ENCODE measurements at places on chromosomes 16 and 17.

GRCh38 chr17:78872486-78872885, 30.5 kb downstream of the CEP295NL start:
- peaks cover 52% of the 10 kb centered on the region for H3K4me1 ChIP-seq
- no peak for DNase-seq
- H3K4me3 ChIP-seq, result no peak overlapping the region
- peak overlapping the region; percentile 30 for H3K27ac ChIP-seq

DNA sequence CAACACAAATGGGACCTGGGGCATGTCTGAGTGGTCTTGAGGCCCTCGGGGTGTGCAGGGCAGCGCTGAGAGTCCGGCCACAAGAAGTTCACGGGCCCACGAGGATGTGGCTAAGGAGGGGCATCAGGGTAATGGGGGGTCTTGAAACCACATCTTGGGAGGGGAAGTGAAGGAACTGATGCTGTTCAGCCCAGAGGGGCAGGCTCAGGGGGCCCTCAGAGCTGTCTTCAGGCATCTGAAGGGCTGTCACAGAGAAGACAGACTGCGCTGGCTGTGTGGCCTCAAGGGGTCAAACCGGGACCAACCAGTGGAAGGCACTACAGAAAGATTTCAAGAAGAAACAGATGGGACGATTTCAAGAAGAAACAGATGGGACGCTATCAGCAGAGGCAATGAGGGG, 45.1 kb downstream of the ZNF423 start:
- H3K27ac ChIP-seq, result no peak overlapping the region
- no peaks in the 10 kb centered on the region for H3K4me1 ChIP-seq
- no peak for DNase-seq
- no peaks in the 10 kb centered on the region for H3K36me3 ChIP-seq
- H3K4me3 ChIP-seq, result no peak overlapping the region

DNA sequence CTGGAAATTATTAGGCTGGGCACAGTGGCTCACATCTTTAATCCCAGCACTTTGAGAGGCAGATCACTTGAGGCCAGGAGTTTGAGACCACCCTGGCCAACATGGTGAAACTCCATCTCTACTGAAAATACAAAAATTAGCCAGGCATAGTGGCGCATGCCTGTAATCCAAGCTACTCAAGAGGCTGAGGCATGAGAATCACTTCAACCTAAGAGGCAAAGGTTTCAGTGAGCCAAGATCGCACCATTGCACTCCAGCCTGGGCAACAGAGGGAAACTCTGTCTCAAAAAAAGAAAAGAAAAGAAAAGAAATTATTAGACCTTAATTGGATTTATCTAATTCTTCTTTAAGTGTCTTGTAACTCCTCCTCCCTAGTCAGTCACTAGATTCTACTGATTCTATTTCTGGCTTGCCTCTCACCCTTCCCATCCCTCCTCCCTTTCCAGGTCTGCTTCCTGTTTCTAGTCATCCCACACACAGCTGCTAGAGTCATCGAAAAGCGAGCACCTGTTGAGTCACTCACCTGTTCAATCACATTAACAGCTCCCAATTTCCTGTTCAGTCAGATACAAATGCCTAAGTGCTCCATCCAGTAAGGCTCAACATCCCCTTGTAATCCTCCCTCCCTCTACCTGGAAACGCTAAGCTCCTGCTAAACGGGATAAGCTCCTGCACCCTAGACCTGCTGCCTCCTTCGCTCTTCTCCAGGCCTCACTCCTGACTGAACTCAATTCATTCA, 34.6 kb downstream of the ERN1 start:
- no peaks in the 10 kb centered on the region for H3K4me1 ChIP-seq
- no peak overlapping the region for H3K4me3 ChIP-seq
- no peak for DNase-seq
- H3K27me3 ChIP-seq, result no peaks in the 10 kb centered on the region
- H3K27ac ChIP-seq, result no peak overlapping the region
- H3K36me3 ChIP-seq, result no peaks in the 10 kb centered on the region

DNA sequence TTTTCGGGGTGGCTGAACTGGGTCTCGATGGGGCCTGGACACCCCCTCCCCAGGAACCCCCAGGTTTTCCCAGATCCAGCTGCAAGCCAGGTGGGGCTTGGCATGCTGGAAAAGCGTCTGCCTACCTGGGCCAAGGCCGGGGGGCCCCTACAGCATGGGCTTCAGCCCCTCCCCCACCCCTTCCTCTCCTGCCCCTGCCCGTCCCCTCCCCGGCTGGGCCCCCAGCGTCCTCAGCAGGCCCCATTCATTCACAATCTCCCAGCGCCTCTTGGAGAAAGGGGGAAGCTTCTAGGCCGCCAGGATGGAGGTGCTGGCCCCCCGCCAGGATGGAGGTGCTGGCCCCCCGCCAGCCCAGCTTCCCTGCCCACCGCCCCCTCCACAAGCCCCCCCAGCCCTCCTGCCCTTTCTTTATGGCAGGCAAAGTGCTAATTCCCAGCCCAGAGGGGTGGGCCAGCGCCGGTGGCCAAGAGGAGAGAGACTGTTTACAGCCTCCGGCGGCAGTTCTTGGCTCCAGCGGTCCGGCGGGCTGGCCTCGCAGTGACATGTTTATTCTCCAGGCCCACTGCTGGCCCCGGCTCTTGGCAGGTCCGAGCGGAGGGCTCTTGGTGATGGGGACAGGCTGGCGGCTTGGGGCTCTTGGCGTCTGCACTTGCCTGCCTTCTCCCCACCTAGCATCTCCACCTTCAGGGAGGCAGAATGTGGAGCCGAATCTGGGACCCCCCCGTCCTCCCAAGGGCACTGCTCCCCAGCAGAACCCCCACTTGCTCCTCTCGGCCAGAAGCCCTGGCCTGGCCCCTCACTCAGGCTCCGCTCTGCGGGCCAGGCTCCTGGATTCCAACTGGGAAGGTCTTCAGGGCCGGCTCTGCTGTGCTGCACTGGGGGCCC, 94.4 kb upstream of the CIBAR2 start:
- peak overlapping the region; percentile 56 for H3K27ac ChIP-seq
- no peaks in the 10 kb centered on the region for H3K27me3 ChIP-seq
- no peak for DNase-seq
- H3K4me3 ChIP-seq, result no peak overlapping the region

Data from tibial nerve (tissue), 4 donors.